ENCODE measurements at places on chromosomes 2 and 18.

GRCh38 chr2:166181813-166182154, 54.0 kb upstream of the SCN1A start:
- no peak for DNase-seq

GRCh38 chr2:214995926-214996670, 142.3 kb downstream of the ABCA12 start:
- DNase-seq = no peak

GRCh38 chr2:190563109-190563508, 28.6 kb upstream of the NEMP2 start:
- DNase-seq = no peak

DNA sequence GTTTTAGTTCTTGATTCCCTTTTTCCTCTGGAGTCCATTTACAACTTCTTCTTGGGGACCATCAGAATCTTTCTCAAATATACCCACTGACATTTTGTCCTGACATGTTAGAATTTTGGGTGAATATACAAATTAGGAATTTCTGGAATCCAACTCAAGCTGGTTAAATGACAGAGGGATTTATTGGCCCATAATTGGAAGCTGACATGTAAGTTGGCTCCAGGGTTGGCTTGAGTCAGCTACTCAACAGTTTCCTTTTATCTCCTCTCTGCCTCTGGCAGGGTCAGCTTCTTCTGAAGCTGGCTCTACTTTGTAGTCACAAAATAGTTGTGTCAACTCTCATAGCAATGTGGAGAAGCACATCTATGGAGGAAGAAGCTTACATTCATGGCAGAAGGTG, 36.6 kb upstream of the PPP1R1C start:
- no peak for DNase-seq

DNA sequence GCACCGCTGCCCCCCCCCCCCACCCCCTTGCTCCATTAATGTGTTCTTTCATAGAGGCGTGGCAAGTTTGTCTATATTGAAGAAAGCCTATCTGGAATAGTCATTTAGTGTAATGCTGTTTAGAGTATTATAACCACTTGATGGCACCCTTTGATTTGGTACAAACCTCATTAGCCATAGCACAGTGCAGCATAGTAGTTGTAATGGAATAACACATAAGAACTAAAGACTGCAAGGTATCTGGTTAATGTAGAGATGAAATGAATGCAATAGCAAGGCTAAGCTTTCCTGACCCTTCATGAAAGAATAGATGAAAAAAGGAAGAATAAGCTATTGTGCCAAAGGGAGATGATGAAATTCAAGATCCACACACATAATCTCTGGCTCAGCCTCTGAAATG, 81.9 kb downstream of the EHBP1 start:
- DNase-seq = no peak

GRCh38 chr18:73824671-73825070, 323.0 kb downstream of the FBXO15 start:
- no peak for DNase-seq

- no peak for DNase-seq
Observed at GRCh38 chr2:48248251-48248933, 281.6 kb upstream of the STON1 start.

DNA sequence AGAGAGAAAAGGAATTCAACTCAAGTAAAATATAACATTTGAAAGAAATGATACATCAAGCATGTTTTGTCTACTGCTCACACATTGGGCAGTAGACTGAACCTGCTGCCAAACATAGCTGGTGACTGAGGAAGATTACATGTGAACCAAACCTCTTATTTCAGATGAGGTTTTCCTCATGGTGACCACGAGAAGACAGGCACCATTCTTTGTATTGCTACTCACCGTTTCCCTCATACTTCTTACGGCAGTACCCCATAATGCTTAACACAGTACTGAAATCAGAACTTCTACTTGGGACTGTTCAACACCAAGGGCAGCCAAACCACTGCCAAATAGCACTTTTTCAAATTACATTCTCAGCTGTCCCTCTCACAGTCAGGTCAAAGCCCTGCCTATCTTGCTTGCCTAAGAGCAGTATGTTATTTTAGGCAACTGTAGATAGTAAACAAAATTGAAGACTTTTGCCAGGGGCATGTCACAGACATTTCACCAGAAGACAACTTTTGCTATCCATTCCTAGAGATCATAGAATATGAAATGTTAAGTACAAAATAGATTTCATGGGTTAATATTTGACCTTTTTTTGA, 167.1 kb upstream of the DOK6 start:
- DNase-seq = no peak

DNA sequence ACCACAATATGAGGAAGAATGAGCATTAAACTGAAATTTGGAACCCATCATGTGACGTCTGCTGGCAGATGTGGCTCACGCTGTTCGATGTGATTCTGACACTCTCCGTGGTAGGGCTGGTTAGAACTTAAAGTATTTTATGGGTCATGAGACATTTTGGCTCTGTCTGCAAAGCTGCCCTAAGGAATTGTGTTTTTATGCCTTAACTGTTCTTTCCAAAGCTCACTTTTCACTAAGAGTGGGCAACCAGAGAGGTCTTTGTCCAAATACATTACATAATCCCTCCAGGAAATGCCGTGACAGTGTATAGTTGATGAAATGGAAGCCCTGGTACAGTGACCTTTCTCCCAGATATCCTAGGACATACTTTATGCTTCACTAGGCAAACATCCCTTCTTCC, 119.1 kb downstream of the AQP4 start:
- DNase-seq = no peak

DNA sequence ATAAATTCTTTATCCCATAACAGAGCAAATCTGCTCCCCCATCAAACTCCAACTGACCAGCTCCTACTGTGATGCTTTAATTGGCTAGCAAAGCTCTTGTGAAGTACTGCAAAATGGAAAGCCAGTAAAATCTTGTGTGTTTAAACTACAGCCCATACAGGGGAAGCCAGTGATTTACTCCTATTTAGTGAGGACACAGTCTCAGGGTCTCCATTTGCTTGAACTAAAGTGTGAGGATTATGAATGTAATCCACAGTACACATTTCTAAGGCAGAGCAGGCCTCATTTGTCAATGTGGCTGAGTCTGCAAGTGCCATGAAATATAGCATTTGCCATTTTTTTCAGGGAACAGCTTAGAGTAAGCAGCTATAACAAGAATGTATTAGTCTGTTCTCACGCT, 259.3 kb downstream of the PIEZO2 start:
- no peak for DNase-seq

GRCh38 chr18:79010802-79011201, 31.2 kb downstream of the SALL3 start:
- no peak for DNase-seq

- DNase-seq = no peak
Observed at GRCh38 chr2:32423536-32423935, 66.7 kb downstream of the BIRC6 start.

- no peak for DNase-seq
Observed at GRCh38 chr2:1609040-1609439, 135.3 kb downstream of the PXDN start.

All from omental fat pad (tissue), 4 donors.